ENCODE measurements at places on chromosomes 1 and 21. TPM values are rescaled to one million over a fixed set of nuclear protein-coding genes. Genes with fewer than 3 reads are reported as not detected.

DNA sequence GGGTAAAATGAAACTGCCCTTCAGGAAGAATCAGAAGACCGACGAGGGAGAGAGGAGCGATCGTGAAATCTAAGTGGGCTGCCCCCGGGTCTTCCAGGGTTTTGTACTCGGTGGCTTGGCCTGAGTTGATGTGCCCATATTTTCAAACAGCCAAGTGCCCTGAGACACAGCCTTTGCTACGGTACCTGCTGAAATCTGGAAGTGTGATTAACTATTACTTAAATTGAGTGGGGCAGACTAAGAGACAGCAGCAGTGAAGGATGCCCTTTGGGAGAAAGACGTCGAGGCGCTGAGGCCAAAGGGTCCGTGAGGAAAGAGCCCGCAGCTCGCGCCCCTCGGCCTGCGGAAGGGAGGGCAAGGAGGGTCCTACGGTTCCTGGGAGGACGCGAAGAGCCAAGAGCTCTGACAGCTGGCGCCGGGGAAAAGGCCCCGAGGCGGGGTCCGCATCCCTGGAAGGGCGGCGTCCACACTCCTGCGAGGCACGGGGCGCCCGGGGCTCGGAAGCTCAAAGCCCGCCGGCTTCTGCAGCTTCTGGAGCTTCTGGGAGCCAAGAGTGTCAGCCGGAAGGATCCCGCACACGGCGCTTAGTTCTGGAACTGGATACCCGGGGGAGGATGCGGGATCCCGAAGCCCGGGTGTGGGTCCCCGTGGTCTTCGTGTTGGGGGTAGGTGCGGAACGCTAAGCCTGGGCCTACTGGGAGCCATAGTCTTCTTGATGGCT lies 15.4 kb upstream of the RNU1-4 start:
- no peaks in the 10 kb centered on the region for H3K36me3 ChIP-seq
- H3K27ac ChIP-seq = no peak overlapping the region
- no peak for DNase-seq
- no peak overlapping the region for H3K4me3 ChIP-seq
- H3K27me3 ChIP-seq = peaks cover 20% of the 10 kb centered on the region

Gene CA6
- not detected for total RNA-seq

Gene EXTL1
- total RNA-seq = not detected

Gene GPR61
- total RNA-seq = not detected

Gene AADACL3
- not detected for total RNA-seq

Gene WDR64
- total RNA-seq = not detected

Gene CLCA4
- total RNA-seq = not detected

Gene ADIPOR1
- total RNA-seq = 80.6 TPM

All from natural killer cell (primary cell).